ENCODE measurements at places on chromosomes 5 and 9. TPM values are rescaled to one million over a fixed set of nuclear protein-coding genes. Genes with fewer than 3 reads are reported as not detected.

Gene MAP1B
- total RNA-seq, result 476 TPM

Gene GPR151
- not detected for total RNA-seq

Gene WWC1
- total RNA-seq, result 48.6 TPM

- no peak for DNase-seq
These were observed 279.7 kb upstream of the MSX2 start for GRCh38 chr5:174444479-174445188.

DNA sequence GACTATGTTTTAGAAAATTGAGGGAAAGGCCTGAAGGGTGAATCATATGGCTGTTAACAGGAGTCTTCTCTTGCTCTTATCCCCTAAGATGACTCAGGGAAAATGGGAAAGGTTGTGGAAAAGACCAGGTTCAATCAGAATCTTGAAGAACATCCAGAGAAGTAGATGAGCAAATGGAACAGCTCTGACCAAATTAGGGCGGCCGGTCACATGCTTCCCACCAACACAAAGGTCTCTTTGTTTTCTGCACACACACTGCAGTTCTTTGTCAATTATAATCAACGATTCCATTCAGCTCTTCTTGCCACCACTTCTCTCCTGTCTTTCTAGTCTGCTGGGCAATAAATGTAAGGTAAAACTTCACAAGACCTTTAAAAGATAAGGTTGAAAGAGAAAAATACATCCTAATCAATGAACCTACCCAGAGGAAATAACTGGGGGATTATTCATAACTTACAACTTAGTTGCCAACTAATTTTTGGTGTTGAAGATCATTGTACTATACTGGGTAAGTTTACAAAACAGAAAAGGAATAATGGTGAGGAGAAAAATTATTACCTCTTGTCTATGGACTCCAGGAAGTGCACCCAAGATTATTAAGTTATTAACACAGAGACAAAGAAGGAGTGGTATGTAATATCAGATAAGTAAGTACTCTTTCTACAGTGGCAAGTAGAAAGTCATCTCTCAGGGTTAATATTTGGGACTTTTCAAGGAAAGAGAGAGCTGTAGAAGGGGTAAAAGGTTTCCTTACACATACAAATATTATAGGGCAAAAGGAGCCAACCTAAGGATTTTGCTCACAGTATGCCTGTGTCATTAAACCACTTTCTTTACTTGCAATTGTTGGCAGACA lies 441.9 kb upstream of the PIK3R1 start:
- peak; percentile 95 for DNase-seq

DNA sequence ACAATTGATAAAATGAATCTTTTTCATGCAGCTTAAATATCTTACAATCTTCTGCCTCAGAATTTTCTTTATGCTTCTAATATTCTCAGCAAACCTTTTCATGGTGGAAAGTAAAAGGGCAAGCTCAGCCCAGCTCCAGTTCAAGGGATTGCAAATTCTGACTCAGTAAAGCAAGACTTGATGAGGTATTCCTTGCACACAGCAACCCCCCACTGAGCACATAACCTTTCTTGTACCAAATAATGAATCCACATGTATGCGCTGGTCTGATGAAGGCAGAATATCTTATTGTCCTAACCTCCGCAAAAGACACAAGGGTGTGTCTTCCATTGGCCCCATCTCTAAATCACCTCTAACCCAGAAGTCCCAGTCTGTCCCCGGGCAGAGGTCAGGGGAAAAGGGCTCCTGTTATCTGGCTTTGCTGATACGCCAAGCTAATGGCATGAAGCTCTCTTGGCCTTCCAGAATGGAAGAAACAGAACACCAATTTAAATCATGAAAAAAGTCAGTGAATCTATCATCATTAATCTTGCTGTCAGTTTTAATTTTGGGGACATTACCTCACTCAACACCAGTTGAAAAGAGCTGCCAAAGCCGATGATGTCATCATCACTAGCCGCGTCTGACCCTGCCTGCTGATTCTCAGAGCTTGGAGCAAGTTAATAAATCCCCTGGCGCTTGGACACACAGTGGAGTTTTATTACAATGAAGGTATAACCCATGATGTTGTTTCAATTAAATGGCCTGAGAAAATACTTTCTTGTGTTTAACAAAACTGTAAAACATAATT lies 592.5 kb upstream of the CLINT1 start:
- peak; percentile 79 for DNase-seq

- DNase-seq, result peak; percentile 48
These were observed 382.7 kb downstream of the ENC1 start for GRCh38 chr5:74257645-74258313.

DNA sequence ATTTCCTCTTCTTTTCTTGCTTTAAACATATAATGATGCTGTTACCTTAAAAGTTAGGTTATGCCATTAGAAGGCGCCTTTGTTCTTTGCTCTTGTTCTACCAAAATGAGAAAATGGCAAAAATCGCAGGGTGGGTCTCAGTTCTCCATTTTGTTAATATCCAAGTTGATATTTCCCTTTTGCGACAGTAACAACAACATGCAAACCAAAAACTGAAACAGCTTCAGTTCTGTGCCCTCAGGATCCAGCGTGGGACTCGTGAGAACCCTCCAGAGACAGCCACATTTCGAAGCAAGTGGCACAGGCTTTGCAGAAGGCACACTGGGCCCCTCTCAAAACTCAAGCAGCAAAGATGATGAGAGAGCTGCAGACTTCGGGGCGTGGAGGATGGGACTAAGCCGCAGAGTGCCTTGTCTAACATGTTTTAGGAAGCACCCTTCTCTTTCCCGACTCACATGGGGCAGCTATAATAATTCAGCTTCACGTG lies 33.0 kb upstream of the LCP2 start:
- no peak for DNase-seq

DNA sequence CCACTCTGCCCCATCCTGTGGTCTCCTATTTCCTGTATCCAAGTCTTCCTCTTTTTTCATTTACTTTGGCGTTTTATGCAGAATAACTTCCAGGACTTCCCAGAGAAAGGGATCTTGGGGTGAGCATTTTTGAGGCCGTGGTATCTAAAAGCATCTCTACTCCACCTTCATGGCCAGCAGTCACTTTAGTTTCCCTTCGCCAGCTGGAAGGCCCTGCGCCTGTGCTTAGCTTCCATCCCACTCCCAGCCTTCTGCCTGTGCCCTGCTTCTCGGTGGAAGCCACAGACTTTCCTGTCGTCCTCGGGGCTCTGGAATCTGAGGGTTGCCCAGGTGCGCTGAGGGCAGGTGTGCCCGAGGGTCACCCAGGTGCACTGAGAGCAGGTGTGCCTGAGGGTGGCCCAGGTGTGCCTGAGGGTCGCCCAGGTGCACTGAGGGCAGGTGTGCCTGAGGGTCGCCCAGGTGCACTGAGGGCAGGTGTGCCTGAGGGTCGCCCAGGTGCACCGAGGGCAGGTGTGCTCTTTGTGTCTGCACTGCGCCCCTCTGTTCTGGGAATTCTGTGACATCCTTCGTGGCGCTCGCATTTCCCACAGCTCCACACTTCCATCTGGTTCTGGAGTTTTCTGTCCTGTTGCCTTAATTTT lies 32.4 kb upstream of the LRRC14B start:
- DNase-seq, result no peak

DNA sequence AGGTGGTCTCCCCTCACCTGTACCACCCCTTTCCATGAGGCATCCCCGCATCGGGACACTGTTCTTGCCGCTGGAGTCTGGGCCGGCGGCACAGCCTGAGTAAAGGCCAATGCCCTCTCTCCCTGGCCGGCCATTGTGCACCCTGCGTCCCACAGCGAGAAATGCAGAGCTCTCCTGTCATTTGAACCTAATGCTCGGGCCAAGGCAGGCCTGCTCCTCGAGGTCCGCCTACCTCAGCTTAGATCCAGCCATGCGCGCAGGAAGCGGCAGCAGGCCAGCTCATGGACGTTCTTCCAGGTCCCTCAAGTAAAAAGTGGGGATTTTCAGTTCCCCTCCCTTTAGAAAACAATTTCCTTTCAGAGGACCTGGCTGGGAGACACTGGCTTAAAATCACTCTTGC lies 135.0 kb downstream of the HSD17B3 start:
- no peak for DNase-seq

- DNase-seq, result no peak
These were observed at the start of gene SUSD1 for GRCh38 chr9:112174965-112175795. Gene SUSD1, minus strand, starts transcription at chr9:112175297. Its CDS starts 62 bp downstream, at chr9:112175235.

DNA sequence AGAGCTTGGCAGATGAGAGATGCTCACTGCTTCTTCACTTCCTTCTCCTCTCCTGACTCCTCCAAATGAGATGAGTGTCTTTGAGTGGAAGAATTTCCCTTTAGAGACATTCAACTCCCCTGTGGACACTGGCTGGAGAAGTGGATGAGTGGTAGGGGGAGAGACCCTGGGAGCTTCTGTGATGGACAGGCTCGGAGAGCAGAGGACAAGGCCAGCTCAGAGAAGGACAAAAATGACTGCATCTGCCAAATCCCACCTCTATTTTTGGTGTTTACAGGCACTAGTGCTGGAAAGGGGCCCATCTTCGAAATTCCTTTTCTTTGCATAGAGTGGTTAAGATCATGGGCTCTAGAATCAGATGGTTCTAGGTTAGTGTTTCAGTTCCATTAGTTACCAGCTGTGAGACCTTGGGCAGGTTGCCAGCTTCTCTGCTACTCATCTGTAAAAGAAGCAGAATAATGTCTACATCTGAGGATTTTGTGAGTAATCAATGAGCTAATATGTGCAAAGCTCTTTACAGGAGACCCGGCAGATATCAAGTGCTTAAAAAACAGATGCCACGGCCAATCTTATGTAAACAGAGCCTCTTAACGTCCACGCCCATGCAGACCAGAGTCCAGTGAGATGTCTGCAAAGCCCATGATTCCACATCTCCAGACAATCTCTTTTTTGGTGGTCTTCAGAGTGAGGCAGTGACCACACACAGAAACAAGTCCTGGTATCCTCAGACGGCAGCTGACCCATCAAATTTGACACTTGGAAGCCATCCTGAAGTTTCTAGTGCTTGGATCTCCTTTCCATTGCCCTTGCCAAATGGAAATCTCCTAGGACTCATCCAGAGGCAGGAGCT lies 13.6 kb upstream of the COL27A1 start:
- DNase-seq, result peak; percentile 20

DNA sequence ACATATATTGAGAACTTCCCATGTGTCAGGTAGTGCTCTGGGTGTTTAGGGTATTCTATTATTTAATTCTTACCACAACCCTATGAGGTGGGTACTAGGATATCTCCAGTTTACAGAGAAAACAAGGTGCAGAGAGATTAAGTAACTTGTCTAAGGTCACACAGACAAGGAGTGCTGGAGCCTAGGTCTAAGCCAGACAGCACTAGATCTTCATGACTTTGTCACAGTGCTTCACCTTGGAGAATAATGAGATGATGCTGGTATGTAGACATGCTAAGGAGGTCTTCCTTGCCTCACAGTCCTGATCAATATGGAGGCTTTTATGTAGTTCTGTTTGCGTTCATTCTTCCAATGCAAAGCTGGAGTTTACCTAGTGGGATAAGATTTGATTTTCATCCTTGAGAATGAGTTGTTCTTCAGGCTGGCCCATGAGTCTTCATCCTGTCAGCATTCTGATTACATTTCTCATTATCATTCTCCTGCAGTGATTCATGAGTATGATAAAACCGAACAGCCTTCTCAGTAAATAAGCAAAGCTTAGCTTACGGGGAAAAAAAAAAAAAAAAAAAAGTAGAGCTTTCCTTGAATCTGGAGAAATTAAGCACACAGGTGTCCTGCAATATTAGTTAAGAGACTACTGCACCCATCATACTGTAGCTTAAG lies 176.3 kb downstream of the C9orf152 start:
- peak; percentile 91 for DNase-seq

DNA sequence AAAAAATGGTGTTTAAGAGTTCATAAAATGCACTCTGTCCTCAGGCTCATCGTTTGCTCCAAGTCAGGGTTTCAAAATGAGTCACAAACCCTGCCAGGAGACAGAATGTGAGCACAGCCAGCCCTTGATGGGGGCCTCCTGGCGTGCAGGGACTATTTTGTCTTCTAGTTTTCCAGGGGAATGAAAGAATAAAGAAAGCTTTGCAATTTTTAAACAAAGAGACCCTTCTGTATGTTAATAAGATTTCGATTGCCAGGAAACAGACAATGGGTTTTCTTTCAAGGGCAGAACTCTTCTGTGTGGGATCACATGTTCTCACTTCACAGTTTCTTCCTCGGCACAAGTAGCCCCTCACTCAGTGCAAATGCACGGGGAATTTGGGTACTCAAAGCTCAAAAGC lies 121.4 kb upstream of the C6 start:
- no peak for DNase-seq

GRCh38 chr5:72637058-72637457 lies 129.8 kb upstream of the ZNF366 start:
- no peak for DNase-seq

DNA sequence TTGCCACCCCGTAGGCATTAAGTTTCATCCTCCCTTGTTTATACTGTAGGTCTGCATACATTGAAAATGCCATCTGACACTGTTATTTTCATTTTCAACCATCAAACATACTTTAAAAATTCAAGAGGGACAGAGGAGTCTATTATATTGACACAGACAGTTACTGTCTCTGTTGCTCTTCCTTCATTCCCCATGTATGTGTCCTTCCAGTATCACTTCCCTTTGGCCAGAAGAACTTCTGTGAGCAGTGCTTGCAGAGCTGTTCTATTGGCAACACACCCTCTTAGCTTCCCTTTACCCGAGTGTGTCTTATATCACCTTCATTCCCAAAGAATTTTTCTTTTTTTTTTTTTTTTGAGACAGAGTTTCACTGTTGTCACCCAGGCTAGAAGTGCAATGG lies 42.8 kb downstream of the RASGEF1C start:
- DNase-seq, result no peak

- peak; percentile 86 for DNase-seq
These were observed 52.8 kb downstream of the CTNND2 start for GRCh38 chr5:11851416-11851815.

DNA sequence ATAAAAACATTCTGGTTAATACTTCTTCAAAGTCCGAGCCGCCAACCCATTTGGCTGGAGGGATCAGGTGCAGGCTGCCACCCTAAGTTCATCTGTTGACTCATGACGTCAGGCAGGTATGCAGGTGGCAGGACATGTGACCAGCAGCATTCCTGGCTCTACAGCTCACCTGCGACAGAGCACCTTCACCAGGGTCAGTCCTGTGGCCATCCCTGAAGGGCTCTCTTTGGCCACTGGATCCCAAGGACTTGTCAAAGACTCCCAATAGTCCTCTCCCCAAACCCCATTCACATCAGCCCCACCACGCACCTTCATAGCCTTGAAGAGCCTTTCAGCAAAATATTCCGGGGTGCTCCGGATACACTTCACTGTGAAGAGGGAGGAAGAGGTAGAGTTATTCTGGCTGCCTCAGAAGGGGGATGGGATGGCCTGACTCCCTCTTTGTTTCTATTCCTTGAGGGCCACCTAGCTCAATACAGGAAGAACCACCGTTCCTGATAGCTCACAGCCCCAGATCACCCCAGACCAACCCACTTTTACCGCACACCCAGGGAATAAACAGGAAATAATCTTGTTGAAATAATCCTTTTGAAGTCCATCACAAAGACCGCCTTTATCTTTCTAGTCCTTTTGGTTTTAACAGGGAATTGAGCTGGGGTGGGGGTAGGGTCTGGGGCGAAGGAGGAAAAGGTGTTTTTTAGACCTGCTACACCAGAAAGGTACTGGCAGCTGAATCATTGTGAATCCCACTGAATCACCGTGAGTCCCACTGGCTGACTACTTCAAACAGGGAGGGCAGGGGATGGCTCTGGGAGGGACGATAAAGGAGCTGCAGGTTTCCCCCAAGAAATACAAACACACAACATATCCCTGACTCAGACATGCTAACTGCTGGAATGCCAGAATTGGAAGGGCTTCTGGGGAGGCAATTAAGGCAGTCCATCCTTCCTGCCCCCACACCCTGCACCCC lies 26.4 kb downstream of the ANXA6 start:
- no peak for DNase-seq

- no peak for DNase-seq
These were observed 166.7 kb downstream of the GAPVD1 start for GRCh38 chr9:125428060-125428901.

Data from astrocyte (in vitro differentiated cells and primary cell).